ENCODE measurements at places on chromosomes 4 and X.

DNA sequence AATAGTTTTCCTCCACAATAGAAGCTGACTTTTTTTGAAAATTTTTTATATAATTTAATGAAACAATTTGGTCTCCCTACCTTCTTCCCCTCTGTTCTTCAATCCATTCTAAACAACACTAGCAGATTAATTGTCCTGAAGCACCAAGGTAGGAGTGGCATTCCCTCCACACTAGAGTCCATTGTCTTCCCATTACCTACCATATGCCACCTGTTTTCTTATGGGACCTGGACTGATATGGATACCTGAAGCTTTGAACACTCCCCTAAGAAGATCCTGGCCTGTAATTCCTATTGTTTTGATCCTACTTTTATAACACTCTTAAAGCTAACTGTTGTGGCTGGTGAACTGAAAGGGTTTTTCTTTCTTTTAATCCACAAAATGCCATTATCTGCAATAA is 92.0 kb downstream of the APBB2 start:
- DNase-seq = no peak

GRCh38 chr4:7487502-7487901 is 52.8 kb upstream of the PSAPL1 start:
- no peak for DNase-seq

- DNase-seq = no peak
Measured at GRCh38 chr4:90546114-90546513, 418.9 kb downstream of the CCSER1 start.

GRCh38 chr4:22587253-22587652 is 71.4 kb upstream of the ADGRA3 start:
- DNase-seq = no peak

DNA sequence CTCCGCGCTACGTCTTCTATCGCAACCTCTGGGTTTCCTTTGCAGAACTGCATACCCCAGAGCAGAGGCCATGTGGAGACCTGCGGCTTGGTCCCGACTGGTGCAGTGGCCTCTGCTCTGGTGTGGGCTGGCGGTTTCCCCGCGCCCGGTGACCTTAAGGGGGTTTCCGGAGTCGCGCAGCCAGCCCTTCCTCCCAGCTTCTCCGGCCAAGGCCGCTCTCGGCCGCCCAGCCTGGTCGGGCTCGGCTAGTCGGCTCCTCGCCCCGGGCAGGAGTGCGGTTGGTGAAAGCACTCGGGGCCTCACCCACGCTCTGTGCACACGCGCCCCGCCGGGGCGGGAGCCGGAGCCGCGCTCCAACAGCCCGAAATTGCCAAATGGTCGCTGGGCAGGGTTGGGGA is 84.9 kb downstream of the BCOR start:
- peak; percentile 80 for DNase-seq

GRCh38 chr4:105068516-105068915 is 78.2 kb upstream of the TET2 start:
- DNase-seq = no peak

DNA sequence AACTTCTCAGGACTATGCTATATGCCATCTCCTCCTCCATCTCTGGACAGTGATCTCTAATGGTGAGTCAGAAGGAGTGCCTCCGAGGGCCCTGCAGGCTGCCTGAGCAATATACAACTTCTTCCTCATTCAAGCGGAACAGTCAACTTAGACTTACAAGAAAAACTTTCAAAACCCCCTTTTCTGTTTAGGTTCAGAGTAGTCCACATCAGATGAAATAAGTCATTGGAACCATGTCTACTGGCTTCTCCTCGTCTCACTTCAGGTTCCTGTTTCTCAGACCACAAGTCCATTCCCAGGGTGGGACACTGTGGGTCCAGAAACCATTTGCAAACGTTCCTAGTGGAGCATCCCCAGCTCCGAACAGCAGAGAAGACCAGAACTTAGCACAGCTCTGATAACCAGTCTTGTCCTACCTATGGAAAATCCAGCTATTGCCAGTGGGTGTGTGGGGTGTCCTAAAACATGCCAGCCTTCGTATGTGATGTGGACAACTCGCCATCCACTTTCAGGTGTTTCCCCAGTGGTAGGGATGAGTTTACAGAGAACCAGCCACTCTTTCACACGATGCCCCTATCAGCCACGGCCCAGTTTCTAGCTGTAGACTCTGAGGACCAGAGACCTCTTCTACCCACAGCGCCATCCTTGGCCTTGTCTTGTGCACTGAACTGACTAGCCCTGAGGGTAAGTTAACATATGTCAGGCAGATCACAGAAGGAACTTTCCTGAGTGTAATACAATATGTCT is 32.7 kb upstream of the NKRF start:
- no peak for DNase-seq

DNA sequence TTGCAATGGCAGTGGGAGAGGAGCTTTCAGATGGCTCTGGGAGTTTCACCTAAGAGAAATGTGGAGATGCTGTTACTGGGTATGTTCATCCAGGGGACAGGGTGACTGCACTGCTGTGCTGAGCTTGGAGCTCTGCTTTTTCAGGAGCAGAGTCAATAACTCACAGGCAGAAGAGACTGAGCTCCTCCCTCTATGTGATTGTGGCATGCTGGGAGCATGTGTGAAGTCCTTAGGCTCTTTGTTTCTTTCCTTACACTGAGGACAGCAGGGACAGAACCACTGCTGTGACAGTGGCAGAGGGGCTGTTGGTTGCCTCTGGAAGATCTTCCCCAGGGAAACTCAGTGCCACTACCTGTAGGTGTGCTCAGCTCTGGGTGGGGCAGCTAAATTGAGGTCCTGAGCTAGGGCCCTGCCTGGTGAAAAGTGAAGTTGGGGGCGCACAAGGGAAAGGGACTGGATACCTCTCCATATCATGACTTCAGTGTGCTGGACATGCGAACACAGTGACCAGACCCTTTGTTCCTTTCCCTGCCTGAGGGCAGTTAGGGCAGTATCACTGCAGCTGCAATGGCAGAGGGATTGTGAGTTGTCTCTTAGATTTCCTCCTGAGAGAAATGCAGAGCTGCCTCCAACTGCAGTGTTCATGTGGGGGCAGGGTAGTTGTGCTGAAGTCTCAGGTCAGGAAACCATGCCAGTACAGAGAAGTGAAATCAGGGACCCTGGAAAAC is 156.7 kb downstream of the TENT5D start:
- DNase-seq = no peak

DNA sequence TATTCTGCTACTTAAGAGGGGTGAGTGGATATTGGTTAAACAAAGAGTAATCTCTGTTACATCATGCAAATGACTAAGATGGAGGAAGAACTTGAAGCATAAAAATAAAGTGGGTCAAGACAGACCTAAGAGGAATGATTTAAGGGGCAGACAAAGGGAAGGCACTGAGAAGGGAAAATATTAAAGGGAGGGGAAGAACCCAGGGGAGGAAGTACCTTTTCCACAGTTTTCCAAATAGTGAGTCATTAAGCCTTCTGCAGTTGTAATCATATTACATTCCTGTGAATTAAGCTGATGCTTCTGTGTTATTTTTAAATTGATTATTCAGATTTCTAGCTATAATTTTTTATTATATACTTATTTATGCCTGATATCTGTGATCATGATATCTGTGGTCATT is 253.3 kb downstream of the CENPC start:
- DNase-seq = no peak

DNA sequence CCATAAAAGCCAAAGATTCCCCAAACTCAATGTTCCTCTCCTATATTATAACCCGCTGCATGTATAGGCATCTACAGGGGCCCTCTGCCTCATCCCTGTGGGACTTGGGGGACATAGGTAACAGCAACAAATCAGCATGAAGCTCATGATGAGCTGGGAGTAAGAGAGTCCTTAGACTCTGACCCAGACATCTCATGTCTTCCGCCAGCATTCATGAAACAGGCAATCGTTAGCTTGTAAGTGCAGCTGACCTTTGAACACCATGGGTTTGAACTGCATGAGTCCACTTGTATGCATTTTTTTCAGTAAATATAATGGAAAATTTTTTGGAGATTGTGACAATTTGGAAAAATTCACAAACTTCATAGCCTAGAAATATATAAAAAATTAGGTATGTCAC is 10.4 kb upstream of the SCOC start:
- DNase-seq = no peak

DNA sequence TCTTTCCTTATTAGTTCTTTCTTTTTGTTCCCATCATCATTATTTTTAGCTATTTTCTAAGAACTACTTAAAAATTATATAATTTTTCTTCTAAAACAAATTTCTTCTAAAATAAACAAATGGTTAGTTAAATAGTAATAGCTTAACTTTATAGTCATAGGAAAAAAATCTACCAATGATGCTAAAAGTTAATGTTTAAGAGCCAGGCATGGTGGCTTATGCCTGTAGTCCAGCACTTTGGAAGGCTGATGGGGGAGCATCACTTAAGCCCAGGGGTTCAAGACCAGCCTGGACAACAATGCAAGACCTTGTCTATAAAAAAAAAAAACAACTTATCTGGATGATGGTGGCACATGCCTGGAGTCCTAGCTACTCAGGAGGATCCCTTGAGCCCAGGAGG is 127.1 kb upstream of the ANXA3 start:
- no peak for DNase-seq

DNA sequence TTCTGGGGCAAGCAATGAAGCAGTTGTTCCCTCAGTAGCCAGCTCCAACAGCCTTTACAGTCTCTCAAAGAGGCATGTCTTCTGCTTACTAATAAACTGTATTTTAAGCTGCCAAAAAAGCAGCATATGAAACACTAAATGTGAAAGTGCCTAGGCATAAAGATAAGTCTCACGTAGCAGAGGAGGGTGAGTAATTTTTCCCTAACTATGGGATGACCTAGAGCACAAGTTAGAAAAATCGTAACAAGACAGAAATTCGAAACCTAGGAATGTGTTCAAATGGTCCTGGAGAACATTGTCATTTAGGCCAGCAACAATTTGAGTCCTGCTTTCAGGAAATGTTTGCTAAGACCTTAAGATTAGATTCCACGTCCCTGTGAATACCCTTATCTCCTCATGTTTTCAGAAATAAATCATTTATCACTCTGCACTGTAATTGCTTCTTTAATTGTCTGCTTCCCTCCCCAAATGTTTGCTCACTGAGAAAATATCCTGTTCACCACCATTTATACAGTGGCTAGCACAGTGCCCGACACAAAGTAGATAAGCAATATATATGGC is 222.2 kb downstream of the KCNIP4 start:
- no peak for DNase-seq

- no peak for DNase-seq
Measured at GRCh38 chr4:36054694-36055422, 189.5 kb downstream of the ARAP2 start.

Data from coronary artery (tissue), 2 donors.